BJ (cell line): ENCODE measurements at places on chromosomes 7 and 10. TPM values are rescaled to one million over a fixed set of nuclear protein-coding genes. Genes with fewer than 3 reads are reported as not detected.

GRCh38 chr10:21953585-21954057 lies 49.9 kb downstream of the DNAJC1 start:
- DNase-seq: no peak

DNA sequence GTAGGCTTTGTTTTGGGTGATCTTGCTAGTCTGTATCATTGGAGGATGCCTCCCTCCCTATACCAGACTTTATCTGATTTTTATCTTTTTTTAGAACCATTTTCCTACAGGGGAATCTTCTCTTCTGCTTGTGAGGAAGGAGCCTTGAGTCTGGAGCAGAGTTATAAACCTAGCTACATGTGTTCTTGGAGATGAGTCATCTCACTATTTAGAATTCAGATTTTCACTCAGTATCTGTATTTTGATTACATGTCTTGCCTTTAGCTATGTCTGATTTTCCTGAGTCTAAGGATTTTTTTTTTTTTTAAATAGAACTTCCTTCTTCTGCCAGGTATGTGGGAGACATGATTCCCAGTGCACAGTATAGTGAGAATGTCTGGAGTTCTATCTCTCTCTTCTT lies 211.6 kb upstream of the MBL2 start:
- DNase-seq: no peak

GRCh38 chr10:60434418-60435046 lies 44.9 kb upstream of the ANK3 start:
- no peak for DNase-seq

- DNase-seq: no peak
Measured at GRCh38 chr7:39617005-39617404, 6.4 kb upstream of the RALA start.

DNA sequence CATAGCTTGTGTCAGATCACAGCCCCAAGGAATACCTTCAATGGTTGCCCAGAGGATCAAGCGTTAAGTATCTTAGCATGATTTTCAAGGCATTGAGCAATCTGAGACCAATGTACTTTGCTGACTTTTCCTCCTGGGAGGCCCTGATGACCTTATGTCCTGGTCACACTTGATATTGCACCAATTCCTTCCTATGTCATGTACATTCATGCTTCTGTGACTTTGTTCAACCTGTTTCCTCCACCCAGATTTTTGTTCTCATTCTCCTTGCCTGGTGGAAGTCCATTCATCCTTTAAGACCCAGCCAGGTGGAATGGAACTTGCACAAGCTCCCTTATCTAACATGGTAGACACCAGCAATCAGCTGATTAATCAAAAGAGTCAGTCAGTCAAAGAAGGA lies 160.8 kb downstream of the PFKFB3 start:
- DNase-seq: no peak

DNA sequence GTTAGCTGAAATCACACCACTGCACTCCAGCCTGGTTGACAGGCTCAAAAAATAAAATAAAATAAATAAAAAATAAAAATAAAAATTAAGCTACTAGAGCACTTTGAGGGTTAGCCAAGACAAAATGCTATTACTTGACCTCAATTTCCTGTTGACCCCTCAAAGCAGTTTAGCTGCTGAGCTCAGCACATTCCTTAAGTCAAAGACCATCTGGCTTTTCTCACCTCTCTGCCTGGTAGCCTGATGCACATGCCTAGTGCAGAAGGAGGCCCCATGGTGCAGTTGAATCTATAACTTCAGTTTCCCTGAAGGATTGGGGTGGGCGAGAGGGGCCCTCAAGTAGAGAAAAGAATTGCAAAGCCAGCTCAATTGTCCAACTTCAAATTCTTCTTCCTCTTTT lies 211.1 kb upstream of the GALNT17 start:
- no peak for DNase-seq

- no peak for DNase-seq
Measured at GRCh38 chr10:91007655-91008054, 86.8 kb upstream of the ANKRD1 start.

GRCh38 chr7:151964951-151965350 lies 8.7 kb downstream of the GALNTL5 start:
- no peak for DNase-seq

- DNase-seq: no peak
Measured at GRCh38 chr7:133409966-133410365, 157.1 kb downstream of the EXOC4 start.

- no peak for DNase-seq
Measured at GRCh38 chr7:115707258-115708012, 323.1 kb downstream of the TFEC start.

DNA sequence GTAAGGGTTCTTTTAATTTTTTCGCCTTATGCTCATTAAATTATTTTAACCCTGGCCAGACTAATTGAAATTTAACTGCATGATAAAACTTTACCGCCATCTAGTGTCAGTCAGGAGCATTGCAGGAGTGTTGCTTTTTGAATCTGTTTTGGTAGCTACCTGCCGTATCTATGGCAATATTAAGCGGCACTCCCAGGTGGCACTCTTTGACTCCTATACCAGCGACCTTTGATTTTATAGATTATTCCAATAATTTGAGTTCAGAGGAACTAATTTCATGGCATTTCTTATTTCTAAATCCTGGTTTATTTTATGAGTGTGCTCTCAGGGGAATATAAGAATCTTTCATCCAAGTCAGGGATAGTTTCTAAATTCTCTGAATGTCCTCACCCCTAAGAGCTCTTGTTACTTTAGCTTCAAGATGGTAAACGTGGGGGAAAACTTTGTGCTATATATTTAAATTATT lies 198.9 kb downstream of the REEP3 start:
- no peak for DNase-seq

DNA sequence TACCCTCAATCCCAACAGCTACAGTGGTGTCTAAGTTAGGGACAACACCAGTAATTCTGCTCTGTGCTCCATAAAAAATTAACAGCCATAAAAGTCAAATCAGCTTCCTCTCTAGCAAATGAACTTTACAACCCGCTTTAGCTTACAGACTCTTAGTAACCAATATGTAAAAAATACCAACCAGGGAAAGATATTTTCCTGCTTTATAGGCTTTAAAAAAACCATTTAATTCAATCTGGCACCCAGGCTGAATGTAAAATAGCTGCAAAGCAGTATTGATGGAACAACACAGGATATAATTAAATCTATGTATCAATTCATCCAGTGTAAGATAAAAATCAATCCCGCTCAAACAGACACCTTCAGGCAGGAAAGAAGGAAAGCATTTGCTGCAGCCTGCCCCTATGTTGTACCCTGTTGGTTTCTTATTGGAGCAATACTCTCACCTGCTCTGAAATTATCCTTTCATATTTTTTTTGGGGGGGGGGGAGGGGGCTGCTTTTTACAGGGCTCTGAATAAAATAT lies 98.6 kb downstream of the NXPH1 start:
- no peak for DNase-seq

DNA sequence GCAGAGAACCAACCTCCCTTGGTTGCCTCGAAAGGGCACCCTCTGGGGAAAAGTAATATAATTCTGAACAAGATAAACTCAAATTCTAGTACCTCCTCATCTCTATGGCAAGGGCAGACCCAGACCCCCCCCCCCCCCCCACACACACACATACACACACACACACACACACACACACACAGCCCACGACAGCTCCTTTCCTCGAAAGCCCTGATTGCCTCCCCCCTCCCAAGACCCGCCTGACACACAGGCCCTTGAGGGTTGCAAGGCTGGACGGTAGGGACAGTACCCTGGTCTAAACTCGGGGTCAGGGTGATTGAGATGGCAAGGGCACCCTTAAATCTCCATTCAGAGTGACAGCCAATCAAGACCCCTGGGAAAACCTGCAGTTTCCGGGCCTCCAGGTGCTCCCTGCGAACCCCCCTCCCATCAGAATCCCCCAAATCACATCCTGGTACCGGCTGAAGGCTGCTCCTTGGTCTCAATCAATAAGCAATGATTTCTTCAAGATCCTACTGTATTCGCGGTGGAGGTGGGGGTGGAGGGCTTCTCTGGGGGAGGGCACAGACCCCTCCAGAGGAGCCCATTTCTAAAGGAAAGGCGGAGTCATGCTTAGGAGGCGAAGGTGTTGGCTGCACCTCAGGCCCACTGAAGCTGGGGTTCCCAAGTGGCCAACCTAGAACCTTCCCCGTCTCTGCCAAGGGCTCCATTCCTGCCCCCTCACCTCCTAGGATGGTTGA lies 100.7 kb downstream of the HIP1 start:
- DNase-seq: no peak

DNA sequence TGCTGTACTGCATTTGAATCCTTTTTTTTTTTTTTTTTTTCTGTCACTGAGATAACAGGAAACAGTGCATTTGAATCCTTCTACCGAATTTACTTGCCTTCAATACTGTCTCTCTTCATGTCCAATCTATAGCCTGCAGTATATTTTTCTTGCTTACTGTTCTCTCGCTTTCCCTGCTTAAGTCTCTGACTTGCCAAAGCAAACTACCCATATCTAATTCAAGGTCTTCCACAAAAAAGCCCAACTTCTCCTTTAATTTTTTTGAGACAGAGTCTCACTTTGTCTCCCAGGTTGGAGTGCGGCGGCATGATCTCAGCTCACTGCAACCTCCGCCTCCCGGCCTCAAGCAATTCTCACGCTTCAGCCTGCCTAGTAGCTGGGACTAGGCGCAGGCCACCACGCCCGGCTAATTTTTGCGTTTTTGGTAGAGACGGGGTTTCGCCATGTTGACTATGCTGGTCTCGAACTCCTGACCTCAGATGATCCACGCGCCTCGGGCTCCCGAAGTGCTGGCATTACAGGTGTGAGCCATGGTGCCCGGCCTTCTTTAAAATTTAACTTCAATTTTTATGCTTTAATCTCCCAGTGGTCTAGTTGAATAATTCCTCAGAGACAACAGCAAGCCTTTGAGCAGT lies 882 bp downstream of the PDCD11 start:
- no peak for DNase-seq

DNA sequence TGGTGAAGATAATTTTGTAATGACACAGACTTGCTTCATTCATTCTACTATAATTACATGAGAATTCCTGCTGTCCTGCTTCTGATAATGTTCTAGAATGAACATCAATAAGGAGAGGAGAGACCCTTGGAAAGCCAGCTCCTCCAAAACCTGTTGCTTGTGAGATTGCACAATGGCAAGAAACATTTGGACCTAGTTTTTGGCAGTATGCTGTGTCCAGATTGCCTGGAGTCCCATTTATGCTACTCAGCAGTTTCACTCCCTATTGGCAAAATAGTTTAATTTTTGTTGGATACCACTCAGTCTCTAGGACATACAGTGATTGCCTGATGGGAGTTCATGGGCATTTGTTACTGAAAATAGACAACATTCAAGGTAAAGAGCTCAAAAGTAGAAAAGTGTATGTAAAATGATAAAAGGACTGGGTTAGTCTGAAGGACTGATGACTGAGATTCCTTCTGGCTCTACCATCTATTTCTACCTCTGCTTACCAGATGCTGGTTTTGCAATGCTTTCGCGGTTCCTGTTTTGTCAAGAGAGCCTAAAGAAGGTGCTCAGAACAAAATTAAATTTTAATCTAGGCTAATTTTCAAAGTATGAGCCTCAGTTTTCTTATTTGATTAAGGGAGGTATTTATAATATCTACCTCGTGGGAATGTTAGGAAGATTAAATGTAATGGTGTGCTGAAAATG lies 8.0 kb upstream of the ACTR3B start:
- DNase-seq: no peak

- DNase-seq: no peak
Measured at GRCh38 chr10:35194906-35195305, 68.3 kb downstream of the CREM start.

ACBD7 gene
- polyA plus RNA-seq: 0.76 and 1.0 TPM in 2 replicates

SAMD9L gene
- 2.0 and 4.8 TPM in 2 replicates for polyA plus RNA-seq

HOGA1 gene
- 0.17 and 0.23 TPM in 2 replicates for polyA plus RNA-seq

UCMA gene
- polyA plus RNA-seq: not detected in 2 replicates

STMP1 gene
- 17.0 and 37.2 TPM in 2 replicates for polyA plus RNA-seq

PAPSS2 gene
- polyA plus RNA-seq: 133 and 136 TPM in 2 replicates

MBL2 gene
- not detected in 2 replicates for polyA plus RNA-seq

STAG3 gene
- 0.44 and 0.61 TPM in 2 replicates for polyA plus RNA-seq

MOGAT3 gene
- not detected in 2 replicates for polyA plus RNA-seq
